ENCODE measurements at places on chromosomes 6 and 20. TPM values are rescaled to one million over a fixed set of nuclear protein-coding genes. Genes with fewer than 3 reads are reported as not detected.
A peak's percentile ranks its signal among the peaks of the same experiment; 100 is the strongest.

Gene PPP2R5D
- 47.5 TPM for total RNA-seq

Gene SYCP2
- 2.6 TPM for total RNA-seq

Gene PHACTR1
- total RNA-seq: not detected

Gene NKX2-4
- not detected for total RNA-seq

DNA sequence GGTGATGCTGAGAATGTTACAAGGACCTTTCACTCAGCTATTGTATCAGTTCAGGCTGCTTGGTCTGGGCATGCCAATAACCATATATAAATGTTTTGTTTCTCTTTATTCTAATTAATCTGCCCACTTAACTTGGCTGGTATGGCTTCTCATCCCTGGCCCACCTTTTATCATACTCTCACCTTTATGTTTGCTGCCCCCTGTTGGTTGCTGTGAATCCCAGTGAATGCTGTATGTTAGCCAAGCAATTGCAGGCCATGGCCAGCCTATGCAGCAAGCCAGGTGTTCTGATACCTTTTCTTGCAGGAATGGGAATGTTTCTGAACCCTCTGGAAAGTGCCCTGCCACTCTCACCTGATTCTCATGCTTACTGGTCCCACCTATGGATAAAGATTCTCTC is 54.6 kb downstream of the PCSK2 start:
- peak; percentile 36 for DNase-seq

Gene SRSF3
- 402 TPM for total RNA-seq

- DNase-seq: no peak
Observed at GRCh38 chr20:57625978-57626377, 5.8 kb upstream of the ZBP1 start.

DNA sequence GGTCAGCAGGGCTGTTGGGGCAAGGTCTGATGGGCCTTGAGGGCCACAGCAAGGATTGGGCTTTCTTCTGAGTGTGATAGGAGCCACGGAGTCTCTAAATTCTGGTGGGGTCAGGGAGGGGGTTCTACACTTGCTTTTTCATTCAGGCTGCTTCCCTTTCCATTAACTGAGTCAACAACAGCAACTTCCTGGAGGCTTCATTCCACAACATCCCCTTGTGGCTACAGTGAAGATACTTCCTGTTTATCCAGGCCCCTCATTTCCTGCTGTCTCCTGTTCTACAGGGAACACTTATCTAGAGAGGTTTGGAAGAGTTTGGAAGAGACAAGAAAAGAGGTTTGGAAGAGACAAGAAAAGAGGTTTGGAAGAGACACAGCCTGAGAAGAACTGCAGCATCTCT is 144.8 kb upstream of the ENPP5 start:
- no peak for DNase-seq

DNA sequence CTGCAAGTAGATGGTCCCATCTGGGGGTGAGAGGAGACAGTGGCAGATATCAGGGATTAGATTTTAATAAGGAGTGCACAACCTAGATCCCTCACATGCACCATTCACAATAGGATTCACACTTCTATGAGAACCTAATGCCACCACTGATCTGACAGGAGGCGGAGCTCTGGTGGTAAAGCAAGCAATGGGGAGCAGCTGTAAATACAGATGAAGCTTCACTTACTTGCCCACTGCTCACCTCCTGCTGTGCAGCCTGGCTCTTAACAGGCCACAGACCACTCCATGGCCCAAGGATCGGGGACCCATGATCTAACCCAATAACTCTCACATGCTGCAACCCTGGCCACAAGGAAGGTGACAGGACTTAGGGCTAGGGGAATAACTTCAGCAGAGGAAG is 75.4 kb downstream of the ZNF133 start:
- DNase-seq: no peak

GRCh38 chr20:13092111-13092510 is 83.3 kb downstream of the SPTLC3 start:
- DNase-seq: no peak

Gene GMPR
- 0.31 TPM for total RNA-seq

- DNase-seq: no peak
Observed at GRCh38 chr6:139008117-139008516, 20.1 kb upstream of the REPS1 start.

Gene SIM1
- not detected for total RNA-seq

GRCh38 chr20:45832619-45833018 is 980 bp upstream of the SNX21 start:
- no peak for DNase-seq

Gene HEY2
- not detected for total RNA-seq

Gene WFDC12
- total RNA-seq: not detected

- DNase-seq: no peak
Observed at GRCh38 chr6:52620906-52621190, 44.0 kb upstream of the TRAM2 start.

- DNase-seq: no peak
Observed at GRCh38 chr6:35214869-35215664, 1.3 kb downstream of the SCUBE3 start.

- no peak for DNase-seq
Observed at GRCh38 chr6:56420296-56420695, 172.9 kb upstream of the COL21A1 start.

GRCh38 chr6:27503436-27504030 is 30.6 kb upstream of the ZNF184 start:
- DNase-seq: peak; percentile 87

GRCh38 chr6:84902354-84902928 is 138.0 kb upstream of the TBX18 start:
- DNase-seq: no peak

Gene LRRN4
- total RNA-seq: not detected

GRCh38 chr6:96124778-96125177 is 109.0 kb downstream of the FUT9 start:
- DNase-seq: no peak

DNA sequence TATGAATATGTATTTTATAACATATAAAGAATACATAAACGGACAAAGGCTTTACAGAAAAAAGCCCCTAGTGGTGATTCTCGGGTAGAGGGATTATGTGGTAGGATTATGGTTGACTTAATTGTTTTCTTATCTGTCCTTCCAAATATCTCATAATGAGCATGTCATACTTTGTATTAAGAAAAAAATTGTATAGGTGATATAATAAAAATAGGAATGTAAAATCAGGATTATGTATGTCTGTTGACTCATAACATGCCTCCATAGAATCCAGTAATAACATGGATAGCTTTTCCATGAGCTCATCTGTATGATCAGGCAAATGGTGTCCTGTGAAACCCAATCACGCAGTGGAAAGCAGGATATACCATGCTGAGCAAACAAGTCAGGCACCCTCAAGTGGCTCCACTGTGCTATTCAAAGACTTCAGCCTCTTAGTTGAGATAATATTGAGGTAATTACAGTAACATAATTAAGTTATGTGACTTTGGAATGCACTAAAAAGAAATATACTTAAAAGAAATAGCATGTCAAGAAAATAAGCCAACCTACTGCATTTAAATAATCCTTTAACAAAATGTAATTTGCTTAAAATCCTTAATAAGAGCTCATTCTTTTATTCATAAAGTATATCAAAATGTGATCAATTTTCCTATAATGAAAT is 39.6 kb upstream of the PRELID3B start:
- no peak for DNase-seq

GRCh38 chr6:129619579-129620233 is 90.3 kb downstream of the ARHGAP18 start:
- DNase-seq: no peak

GRCh38 chr20:46371656-46372055 is 34.8 kb downstream of the ELMO2 start:
- no peak for DNase-seq

- no peak for DNase-seq
Observed at GRCh38 chr6:39824030-39824926, 32.1 kb downstream of the DAAM2 start.
